ENCODE measurements at places on chromosomes 1 and 21.
A peak's percentile ranks its signal among the peaks of the same experiment; 100 is the strongest.

DNA sequence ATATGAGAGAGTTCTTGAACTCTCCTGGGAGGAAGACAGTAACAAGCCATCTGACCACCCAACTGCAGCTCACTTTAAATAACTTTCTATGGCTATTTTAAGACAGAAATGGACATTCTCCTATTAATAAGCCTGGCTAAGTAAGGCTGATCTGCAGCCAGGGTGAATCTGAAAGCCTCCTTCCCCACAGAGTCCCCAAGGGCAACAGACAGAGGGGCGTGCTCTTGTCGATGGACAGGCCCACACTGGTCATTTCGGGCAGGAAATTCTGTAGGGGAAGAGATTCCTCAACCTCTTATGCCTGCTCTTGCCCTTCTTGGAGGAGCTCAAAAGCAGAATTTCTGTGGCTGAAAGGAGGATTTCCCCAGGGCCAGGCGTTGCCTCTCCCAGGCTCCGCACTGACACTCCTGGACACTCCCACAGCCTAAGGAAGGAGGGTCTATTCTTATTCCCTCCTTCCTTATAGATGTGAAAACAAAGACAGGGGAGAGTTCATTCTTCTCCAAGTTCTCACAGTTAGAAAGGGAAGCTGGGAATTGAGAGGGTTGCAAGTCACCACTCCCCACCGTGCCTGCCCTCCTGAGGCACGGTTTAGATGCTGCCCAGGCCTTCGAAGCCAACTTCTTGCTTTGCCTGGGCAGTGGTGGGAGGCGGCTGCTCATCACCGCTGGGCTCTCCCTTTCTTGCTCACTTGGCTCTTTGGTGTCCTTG, 17.9 kb upstream of the KANK4 start:
- no peak for DNase-seq

DNA sequence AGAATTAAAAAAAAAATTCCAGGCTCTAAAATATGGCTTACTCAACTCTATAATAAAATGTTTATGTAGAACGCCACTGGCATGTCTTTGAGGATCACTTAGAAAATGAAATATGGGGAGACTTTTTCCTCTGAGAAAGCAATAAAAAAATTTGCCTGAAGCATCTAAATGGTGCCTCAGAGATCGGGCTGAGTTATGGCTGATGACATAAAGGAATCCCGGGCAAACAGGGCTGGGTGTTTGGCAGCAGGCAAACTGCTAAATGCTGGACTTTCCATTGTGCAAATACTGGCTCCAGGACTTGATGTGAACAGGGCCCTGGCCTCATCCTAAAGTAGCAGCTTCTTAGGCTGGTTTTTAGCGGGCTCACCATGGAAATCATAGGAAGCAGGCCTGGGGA, 44.5 kb upstream of the C1orf87 start:
- DNase-seq: no peak

DNA sequence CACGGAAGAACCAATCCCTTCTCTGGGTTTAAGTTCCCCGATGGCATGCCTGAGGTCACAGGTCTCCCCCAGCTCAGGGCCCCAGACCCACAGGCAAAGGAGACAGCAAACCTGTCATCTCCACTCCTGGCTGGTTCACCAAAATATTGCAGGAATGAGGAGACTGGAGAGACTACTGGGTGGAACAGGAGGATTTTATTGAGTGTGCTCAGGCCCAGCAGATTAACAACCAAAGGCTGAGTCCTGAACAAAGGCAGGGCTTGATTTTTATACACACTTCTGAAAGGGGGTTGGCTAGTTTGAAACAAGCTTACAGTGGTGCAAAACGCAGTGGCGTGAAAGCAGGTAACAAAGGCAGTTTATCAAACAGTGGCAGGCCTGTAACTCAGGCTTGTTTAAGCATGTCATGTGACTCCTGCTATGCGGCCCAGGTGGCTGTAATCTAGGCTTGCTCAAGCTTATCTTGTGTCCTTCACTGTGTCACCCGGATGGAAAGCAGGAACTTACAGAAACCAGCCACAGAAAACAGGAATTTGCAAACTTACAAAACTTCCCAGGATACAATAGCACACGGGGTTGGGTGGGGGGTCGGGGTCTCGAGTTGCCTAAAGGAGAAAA, 27.4 kb upstream of the KCNJ15 start:
- DNase-seq: no peak

DNA sequence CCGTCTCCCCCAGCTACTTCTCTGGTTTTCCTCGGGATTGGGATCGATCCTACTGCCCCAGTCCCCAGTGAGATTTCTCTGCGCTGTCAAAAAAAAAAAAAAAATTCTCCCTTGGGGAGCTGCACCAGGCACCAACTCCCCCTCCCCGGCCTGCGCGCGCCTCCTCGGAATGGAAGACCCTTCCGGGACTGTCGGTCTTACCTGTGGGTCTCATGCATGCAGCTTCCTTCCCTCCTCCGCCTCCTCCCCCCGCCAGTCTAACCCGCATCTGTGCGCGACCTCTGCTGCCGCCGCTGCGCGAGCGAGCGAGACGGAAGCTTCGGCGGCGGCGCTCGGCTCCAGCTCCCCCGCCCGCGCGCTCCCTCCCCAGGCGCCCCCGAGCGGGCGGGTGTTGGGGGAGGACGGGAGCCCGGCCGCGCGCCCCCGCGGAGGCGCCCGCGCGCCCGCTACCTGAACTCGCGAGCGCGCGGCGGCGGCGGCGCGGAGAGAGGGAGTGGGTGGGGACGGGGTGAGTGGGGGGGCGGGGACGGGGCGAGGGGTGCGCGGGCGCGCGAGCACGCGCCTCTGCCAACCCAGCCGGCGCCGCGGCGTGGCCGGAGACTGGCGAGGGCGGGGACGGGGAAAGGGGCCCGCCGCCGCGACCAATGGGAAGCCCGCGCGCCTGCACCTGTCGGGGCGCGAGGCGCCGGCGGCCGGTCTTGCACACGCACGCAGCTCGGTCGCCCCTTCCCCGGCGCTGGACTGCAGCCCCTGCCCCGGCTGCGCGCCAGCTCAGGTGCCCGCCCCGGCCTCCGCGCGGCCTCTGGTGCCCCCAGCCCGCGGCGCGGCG, at the start of gene SUSD4:
SUSD4 (minus strand) TSS at position 321 of the 829 bp plus-strand sequence. CDS start 751 bp downstream, outside the sequence.
- DNase-seq: peak; percentile 85

DNA sequence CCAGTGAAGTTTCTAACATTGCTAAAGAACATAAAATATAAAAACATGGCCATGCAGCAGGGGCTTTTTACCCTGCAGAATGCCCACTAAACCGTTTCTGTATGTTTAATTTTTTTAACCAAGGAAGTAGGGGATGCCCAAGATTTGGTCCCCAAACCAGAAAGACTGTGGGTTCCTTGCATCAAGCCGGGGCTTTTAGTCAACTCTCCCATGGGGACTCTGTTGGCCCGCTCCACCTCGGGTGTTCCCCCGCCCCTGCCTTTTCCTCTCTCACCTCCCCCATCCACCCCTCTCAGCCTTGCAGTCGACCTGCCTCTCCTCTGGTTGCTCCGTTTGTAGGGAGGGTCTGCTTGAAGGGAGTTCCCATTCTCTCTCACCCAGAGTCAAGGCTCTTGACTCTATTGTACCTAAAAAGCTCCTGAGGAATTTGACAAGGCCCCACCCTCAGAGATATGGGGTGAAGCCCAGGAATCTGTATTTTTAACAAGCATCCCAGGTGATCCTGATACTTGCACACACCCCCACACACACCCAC, 117.5 kb downstream of the TOMM20 start:
- DNase-seq: no peak

DNA sequence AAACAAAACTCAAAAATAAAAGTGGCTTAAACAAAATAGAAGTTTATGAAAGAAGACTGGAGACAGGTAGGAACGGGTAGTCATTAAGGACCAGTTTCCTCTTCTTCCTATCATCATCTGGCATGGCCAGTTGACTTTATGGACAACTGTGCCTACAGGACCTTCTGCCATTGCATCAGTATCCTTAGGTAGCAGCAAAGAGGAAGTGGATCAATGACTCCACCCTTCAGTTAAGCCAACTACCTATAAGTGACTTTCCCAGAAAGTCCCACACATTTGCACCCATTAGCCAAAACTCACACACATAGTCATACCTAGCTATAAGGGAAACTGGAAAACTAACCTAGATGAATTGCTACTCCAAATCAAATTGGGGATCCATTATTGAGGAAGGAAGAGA, 51.7 kb downstream of the RASAL2 start:
- DNase-seq: no peak

GRCh38 chr1:50416150-50416527, 7.1 kb downstream of the DMRTA2 start:
- no peak for DNase-seq

DNA sequence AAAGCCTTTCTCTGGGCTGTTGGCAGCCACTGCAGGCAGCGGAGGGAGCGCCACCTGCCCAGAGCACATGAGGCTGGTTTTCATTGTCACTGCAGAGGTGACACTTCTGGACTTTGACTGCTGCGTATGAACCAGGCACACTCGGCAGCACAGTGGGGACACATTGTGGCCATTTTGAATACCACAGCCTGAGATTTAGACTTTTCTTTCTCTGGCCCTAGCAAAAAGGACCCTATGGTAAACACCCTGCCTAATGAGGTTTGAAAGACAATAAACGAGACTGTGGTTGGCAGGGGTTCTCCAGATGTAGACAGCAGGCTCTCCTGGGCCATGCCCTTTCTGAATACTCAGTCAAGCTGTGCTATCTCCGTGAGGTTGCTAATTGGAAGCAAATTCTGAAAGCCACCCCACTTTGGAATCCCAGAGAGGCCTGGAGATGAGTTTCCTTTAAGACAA, 12.0 kb upstream of the KCNE2 start:
- peak; percentile 45 for DNase-seq

GRCh38 chr1:153968000-153968363, 280 bp downstream of the CREB3L4 start:
- DNase-seq: no peak

DNA sequence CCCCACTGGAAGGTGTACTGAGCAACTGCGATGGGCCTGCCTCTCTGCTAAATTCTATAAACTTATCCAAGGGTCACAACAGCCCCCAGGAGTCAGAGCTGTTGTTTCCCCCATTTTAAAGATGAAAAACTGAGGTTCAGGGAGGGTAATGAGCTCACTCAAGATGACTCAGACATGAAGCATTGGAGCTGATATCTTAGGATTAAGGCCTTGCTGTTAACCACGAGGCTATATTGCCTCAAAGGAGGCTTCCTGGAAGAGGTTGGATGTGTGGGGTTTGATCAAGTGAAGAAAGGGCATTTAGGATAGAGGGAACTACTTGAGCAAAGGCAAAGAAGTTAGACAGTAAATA, 6.7 kb downstream of the LDLRAP1 start:
- DNase-seq: no peak

- DNase-seq: no peak
Observed at GRCh38 chr1:22709227-22709626, 1.4 kb upstream of the EPHB2 start.

- DNase-seq: no peak
Observed at GRCh38 chr1:100582943-100583342, 45.0 kb downstream of the GPR88 start.

DNA sequence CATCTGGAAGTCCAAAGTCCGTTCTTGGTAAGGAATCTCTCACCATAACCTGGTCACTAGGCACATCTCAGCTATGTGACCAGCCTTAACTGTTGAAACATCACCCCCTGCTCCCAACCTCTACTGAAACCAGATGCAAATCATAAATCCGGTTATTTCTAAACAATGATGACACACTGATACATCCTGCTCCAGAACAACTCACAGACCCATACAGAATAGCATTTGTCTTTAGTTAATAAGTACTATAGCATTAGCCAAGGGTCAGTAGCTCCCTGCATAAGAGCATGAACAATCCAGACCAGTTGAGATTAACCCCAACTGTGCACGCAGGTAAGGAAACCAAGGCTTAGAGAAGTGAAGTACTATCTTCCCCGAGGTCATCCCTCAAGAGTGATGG, 38.0 kb upstream of the KCTD3 start:
- no peak for DNase-seq

- DNase-seq: no peak
Observed at GRCh38 chr1:99270646-99271045, 6.4 kb downstream of the PLPPR4 start.

DNA sequence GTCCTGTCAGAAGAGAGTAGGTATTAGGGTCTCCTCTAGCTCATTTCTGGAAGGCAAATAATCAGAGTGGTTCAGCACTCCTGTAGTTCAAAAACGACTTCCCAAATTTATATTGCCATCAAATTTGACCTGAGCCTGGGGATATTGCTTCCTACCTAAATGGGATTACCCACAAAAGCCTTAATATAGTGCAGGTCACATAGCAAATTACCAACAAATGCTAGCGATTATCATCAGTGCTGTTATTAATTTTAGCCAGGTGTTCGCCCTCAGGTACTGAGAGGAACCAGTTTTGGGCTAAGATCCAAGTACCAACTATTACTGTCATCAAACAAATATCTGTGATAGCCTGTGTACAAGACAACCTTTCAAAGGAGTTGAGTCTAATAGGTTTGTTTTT, 661.8 kb upstream of the PTBP2 start:
- no peak for DNase-seq

DNA sequence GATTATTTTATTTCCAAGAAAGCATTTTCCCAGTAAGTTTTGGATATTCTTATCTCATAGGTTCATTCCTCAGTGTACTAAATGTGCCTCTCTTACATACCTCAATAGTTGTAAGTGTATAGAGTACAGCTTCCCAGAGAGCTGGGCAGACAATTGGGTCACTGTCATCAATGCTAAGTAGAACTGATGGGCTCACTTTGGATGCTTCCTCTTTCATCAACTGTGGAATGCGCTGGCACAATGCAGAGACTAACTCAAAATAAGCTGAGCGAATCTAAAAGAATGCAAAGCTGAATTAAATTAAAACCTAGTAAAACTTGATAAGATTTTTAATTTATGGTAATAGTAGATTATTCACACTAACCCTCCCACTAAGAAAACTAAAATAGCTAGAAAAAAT, 21.5 kb downstream of the LTN1 start:
- no peak for DNase-seq

DNA sequence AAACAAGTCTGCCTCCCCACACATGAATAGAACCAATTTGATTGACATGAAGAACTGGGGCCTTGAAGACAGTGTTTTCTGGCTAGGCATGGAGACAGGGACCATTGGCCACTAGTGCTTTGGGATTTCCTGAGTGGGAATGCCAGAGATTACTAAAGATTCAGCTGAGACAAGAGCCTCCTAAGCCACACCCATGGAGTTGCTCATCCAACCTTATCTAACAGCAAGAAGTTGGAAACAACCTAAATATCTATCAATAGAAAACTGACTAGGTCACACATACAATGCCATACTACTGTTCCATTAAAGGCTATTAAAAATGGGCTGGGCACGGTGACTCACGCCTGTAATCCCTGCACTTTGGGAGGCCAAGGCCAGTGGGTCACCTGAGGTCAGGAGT, 184.1 kb downstream of the ZBTB18 start:
- no peak for DNase-seq

DNA sequence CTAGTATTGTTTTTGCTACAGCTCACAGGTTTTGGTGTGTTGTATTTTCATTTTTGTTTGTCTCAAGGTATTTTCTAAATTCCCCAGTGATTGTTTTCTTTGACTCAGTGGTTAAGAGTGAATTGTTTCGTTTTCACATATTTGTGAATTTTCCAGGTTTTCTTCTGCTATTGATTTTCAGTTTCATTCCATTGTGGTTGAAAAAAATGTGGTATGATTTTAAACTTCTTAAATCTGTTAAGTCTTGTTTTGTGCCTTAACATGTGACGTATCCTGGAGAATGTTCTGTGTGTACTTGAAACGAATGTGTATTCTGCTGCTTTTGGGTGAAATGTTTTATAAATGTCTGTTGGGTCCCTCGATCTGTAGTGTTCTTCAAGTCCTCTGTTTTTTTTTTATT, 117.9 kb downstream of the KIF26B start:
- DNase-seq: no peak

- DNase-seq: no peak
Observed at GRCh38 chr1:66288048-66288447, 245.9 kb upstream of the SGIP1 start.

- no peak for DNase-seq
Observed at GRCh38 chr1:30135698-30136097, 587.7 kb downstream of the MATN1 start.
